MV-4-11 (cell line): ENCODE measurements at places on chromosomes 4 and X.

DNA sequence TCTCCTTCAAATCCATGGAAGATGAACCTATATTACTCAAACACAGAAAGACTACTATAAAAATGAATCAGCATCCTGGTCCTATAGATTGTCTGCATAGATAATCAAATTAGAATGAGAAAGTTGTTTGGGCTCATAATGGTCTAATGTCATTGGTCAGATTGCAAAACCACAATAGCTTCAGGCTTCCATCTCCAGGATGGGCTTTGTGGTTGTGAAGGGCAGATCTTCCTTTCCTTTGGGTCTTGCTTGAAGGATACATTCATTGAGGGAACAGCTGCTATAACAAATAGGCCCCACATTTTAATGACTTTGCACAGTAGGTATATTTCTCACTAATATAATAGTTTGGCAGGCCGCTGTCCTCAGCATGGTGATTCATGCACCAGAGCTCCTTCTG, 94.3 kb downstream of the REPS2 start:
- DNase-seq: no peak

DNA sequence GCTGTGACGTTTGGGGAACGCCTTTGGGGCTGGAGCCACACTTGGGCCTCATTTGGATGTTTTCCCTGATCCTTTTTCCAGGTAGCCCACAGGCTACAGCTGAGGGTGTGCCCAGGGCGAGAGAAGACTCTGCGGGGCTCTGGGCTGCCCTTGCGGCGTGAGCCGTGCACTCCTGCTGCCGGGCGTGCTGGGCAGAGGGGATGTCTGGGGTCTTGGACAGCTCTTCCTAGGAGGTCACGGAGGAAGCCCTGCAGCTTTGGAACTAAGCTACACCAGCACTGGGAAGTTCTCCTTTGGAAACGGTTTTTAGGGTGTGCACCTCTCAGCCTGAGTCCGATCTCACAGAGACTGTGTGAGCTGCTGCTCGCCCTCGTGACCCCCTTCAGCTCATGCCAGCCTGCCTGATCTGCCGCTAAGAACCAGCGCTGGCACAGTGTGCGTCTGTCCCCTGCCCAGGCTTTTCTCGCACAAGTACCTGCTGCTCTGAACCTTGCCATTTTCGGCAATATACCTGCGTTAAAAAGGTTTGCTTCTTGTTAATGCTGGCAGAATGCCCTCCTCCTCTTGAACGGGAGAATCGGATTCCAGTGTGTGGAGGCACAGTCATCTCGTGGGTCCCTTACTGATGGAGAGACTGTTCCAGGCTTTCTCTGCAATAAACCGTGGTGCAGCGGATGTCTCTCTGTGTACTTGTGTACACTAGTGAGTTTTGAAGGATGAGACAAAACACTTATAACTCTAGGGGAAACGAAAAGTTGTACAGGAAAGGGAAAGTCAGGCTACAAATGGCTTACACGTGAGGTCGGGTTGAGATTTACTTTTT, 14.3 kb downstream of the MSANTD1 start:
- DNase-seq: no peak

GRCh38 chr4:25112995-25113380, 47.3 kb downstream of the SEPSECS start:
- DNase-seq: no peak

DNA sequence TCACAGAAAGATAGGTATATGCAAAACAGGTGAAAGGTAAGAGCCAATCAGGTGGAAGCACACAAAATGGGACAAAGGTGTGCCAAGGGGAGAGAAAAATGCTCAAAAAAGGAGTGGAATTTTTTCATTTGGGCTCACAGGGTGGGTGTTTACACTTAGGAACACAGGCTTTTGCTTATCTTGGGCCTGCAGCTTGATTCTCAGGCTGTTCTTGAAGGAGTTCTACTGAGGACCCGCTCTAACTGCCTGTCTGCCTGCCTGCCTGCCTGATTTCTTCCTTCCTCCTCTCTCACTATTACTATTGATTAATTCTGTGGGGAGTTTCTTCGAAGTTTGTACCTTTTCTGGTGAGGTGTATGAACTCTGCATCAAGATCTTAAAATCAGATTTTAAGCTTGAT, 120.3 kb upstream of the CTSO start:
- DNase-seq: no peak

DNA sequence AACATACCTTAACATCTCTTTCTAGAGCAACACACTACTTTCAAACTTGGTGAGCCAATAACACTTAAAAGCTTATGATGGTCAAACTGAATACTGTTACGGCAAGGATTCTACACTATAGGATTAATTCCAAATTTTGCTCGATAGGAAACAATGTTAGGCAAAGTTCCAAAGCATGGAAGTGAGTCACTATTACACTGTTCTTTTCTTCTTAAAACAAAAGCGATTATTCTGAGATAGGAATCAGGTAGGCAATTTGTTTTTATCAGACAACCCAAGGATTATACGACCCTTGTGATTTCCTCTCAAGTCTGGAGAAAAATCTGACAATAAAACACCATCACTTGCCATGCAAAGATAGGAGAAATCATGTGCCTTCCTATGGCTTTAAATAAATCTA, 81.5 kb downstream of the HUWE1 start:
- no peak for DNase-seq

DNA sequence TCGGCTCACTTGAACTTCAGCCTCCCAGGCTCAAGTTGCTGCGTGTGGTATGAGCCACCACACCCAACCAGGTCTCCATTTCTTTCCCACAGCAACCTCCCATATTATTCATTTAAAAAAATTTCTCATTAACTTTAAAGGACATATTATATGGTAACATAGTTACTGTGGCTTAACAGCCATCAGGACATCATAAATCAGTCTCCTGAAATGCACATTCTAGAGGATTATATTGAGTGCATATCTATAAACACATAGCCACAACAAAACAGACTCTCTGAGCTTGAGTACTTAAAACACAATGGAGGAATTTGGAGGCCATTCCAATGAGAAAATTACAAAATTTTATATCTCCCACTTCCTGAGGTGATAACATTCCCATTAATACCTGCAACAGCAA, 61.5 kb downstream of the CORIN start:
- DNase-seq: no peak

- DNase-seq: peak; percentile 94
Measured at GRCh38 chr4:21090094-21090666, 389.9 kb downstream of the PACRGL start.

DNA sequence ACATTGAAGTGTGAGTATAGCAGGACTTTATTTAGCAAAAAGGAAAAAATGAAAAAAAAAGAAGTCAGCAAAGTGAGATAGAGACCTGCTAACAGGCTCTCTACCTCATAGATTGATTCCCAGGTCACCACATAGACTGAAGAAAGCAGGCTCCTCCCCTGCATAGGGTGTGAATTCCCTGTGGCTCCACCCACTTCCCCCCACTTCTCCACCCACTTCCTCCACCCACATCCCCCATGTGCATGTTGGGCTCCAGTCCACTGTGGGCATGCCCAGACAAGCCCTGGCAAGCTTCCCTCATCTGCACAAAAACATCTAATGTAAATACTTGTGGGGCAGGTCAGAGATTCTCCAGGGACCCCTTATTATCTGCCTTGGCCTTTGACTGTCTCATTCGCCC, 97.8 kb downstream of the TMEM47 start:
- peak; percentile 50 for DNase-seq

DNA sequence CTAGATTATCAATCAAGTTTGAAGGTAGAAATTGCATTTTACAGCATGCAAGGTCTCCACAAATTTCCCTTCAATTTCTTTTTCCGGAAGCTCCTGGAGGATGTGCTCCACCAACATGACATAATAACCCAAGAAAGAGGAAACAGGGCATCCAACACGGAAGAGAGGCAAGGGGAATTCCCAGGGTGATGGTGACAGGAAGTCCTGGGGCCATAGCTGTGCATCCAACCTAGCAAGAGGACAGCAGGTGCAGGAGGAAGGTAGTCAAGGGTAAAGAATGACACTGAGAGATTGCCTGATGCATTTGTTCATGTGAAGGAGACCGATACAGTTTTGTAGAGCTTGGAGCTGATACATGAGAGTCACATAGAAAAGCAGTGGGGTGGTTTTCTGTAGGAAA, 115.7 kb upstream of the LSM6 start:
- peak; percentile 28 for DNase-seq

DNA sequence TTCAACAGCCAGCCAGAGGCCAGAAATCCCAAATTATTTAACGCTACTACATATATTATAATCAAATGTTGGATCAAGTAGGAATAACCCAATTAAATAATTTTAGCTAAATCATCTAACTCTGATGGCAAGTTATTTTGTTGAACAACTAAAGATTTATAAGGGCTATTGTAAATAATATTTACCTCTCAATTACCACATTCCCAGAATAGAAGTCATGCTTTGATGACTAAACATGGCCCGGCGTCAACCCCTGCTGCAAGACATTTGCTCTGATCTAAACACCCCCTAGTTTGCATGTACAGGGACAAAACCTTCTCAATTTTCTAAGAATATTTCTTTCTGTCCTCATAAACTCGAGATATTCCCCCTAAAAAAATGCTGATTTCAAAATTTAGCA, 14.2 kb downstream of the VEGFC start:
- no peak for DNase-seq

GRCh38 chr4:183960046-183960420, 54.9 kb downstream of the STOX2 start:
- peak; percentile 14 for DNase-seq

DNA sequence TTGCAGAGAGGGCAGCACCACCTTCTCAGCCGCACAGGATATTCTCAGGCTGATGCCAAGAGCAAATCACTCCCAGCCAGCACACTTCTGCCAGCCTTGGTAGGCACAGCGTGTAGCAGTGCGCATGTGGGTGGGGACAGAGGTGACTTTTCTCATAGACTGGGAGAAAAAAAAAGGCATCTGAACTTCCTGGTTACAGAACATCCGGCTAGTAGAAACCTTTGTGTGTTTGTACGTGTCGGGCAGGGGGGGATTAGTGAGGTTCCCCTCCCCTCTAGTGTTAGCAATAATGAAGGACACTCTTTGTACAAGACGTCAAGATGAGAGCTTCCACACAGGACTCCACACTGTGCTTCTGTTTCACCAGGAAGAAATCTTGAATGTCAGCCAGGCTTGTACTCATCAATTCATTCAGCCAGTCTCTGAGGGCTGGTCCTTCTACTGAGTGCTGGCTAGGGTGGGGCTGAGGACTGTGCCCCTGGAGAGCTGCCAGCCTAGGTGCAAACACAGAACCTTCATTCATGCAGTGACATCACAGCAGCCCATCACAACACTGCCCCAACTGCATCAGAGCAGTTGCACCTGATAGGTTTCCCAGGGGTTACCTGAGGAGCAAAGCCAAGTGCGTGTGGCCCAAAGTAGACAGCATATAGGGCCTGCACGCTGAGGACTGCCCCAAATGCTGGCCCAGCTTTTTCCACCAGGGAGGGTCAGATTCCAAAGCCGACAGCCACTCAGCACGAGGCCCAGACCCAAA, 34.7 kb downstream of the SLC25A5 start:
- DNase-seq: no peak

DNA sequence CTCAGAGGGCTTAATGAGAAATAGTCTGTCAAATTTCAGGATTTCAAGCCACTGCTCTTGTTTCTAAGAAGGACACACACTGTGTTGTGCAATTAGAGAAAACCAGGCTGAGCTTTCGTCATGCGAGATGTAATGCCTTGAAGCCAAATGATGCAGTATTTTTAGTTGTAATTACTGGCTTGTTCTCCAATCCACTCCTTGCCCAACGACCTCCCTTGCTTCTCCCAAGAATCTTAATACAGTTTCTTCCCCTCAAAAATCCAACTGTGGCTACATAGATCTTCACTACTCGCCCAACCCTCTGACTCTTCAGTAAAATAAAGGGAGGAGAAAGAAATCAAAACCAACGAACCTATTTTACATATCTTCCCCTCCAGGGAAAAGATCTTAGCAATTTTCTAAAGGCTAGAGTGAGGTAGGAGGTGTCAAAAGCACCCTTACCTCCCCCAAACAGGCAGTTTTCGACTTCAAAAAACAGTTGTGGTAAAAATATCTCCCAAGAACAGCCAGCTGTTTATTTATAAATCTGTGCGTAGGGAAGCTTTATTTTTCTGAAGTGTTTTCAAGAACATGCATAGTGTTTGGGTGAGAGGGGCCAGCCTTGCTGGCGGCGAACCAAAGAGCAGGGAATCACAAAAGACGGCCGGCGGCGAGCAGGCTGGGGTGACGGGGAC, 68.7 kb downstream of the MGST2 start:
- DNase-seq: peak; percentile 78

DNA sequence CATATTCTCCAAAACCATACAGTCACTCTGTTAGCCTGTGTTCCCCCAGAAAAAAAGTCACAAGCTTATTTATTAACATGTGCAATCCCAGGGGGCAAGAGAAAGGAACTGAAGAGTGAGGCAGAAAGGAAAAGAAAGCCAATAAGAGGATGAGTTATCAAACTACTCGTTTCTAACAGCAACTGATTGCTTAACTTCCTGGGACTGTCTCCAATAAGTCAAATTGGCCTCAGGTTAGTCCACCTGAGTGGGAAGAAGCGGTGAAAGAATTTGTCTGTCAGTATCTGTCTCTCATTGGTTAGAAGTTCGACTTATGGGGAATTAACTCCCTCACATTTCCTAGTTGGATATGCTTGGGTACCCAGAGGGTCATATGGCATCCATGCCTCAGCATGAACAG, 14.1 kb downstream of the F9 start:
- DNase-seq: no peak

- DNase-seq: no peak
Measured at GRCh38 chr4:8732681-8733243, 138.9 kb downstream of the HMX1 start.

GRCh38 chr4:11599064-11599463, 170.4 kb upstream of the HS3ST1 start:
- no peak for DNase-seq

DNA sequence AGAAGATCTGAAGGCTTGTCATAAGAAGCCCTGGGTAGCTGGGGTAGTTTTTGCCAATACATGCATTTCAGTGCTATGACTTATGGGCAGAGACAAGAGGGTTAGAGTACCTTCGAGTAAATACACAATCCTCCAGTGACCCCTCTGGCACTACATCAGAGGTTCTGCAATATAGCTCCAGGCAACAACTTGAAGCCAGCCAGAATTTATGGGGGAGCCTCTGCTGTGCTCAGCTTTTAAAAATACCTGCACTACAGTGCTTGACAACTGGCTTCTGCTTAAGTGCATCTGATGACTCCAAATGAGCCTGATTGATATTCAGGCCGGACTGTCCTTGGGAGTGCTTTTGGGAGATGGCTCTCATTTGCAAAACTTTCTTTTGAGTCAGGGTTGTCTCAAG, 44.9 kb upstream of the SMAD1 start:
- no peak for DNase-seq

DNA sequence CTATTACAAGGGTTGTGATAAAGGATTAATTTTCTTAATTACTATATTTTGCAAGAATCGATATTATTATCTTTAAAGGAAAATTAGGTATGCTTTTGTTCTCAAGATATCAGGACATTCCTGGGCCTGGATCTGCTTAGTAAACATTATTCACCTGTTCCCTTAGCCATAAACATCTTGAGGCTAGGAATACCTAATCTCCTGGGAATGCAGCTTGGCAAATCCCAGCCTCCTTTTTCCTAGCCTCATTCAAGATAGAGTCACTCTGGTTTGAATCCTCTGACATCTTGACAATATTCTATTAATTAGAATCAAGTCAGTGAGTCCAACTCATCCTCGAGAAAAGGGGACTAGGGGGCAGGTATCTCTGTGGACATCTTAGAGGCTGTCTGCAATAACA, 327.1 kb downstream of the STIM2 start:
- DNase-seq: no peak
